Esophagus squamous epithelium (tissue), 5 donors: ENCODE measurements at places on chromosomes 11 and 22.

DNA sequence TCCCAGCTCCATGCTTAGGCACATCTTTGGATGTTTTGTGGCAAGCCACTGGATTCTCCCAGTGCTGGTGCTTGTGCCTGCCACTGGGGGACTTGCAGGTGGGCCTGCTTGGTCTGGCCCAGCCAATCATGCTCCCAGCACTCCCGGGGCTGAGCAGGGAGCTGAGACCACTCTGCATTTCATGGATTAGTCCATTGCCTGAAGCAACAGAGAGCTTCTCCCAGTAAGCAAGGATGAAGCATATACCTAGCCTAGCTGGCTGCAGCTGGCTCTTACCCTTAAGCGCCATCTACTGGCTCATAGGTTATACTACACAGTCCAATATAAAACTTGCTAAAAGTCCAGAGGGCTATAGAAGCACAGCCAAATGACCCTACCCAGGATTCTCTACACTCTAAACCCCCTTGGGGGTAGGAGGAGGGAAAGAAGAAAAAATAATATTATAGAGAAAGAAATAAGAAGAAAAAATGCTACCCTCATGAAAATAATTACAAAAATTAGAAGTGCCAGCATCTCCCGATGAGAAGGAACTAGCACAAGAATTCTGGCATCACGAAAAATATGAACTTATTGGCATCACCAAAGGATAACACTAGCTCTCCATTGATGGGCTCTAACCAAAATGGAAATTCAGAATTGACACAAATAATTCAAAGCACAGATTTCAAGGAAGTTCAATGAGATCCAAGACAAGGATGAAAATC, 275.3 kb downstream of the C11orf87 start:
- no peak for DNase-seq

GRCh38 chr11:116718955-116719501, 53.8 kb downstream of the BUD13 start:
- no peak for DNase-seq

GRCh38 chr11:88434333-88434976, 96.9 kb upstream of the CTSC start:
- DNase-seq: no peak

DNA sequence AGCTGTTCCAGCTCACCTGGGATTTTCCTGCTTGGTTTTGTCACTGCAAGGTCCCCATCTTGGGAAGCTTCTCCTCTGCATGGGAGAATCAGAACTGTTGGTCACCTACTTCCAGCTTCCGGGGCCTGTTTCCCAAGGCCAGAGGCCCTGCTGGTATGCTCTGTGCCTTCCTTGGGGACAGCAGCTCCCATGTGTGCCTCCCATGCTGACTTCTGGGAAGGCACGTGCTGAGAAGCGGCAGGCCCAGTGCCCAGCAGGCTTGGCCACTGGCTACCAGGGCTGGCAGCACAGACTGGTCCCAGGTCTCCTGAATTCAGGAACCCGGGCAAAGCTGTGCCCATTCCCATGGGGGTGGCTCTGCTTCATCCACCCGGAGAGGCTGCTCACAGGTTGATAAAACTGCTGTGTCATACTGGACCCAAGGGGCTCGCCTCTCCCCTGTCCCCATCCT, 33.8 kb downstream of the MYEOV start:
- DNase-seq: no peak

DNA sequence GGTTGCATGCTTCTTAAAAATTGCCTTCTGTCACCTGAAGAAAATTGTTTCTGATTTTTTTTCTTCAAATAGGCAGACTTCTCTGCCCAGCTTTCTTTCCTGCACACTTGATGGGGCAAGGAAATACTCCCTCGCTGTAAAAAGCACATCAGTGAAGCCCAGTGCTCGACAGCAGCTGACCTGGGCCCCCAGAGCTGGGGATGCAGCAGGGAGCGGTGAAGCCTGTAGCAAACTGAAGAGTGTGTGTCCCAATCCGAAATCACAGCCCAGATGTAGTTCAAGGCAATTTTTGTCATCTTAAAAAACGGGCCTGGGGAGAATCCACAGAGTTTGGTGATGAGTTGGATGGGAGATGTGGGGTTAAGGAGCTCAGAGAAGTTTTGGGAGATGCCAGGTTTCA, 27.0 kb upstream of the MPPED1 start:
- no peak for DNase-seq

GRCh38 chr11:106092446-106092845, 15.0 kb downstream of the AASDHPPT start:
- DNase-seq: no peak

- no peak for DNase-seq
These were observed 1.3 kb upstream of the NDUFV1 start for GRCh38 chr11:67605231-67606011.

DNA sequence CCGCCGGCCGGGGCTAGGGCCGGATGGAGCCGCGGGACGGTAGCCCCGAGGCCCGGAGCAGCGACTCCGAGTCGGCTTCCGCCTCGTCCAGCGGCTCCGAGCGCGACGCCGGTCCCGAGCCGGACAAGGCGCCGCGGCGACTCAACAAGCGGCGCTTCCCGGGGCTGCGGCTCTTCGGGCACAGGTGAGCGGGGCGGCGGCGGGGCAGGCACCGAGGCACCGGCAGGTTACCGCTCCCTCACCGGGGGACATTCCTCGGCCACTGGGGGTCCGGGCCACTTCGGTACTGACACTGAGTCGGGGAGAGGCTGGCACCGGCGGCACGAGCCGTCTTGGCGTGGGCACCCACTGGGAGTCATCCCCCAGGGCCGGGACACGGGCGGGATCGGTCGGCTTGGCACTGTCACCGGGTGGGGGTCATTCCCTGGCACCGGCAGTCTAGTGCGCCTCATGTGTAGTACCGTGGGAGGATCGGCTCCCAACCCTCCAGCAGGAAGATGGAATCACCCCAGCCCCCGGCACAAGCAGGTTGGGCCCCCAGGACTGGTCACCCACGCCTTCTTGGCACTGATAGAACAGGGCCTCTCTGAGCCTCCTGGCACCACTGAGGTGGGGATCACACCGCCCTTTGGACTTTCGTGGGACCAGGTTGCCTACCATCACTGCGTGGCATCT, 511 bp downstream of the DGKZ start:
- DNase-seq: no peak

DNA sequence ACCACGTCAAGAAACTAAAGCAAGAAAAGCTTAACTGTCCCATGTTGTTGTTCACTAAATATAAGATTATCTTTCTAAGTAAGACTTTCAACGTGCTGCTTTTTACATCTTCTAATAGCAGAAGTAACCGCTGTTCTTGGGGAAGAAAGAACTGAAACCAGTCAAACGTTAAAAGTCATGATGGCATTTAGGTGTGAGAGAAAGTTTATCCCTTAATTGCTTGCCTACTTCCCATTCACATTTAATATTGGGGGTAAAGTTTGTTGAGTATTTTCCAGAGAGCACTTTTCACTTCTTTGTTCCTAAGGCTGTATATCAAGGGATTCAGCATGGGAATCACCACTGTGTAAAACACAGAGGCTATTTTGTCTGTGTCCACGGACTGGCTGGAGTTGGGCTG, 970 bp downstream of the OR5B21 start:
- DNase-seq: no peak

GRCh38 chr22:33124471-33124870, 66.3 kb upstream of the SYN3 start:
- DNase-seq: no peak

DNA sequence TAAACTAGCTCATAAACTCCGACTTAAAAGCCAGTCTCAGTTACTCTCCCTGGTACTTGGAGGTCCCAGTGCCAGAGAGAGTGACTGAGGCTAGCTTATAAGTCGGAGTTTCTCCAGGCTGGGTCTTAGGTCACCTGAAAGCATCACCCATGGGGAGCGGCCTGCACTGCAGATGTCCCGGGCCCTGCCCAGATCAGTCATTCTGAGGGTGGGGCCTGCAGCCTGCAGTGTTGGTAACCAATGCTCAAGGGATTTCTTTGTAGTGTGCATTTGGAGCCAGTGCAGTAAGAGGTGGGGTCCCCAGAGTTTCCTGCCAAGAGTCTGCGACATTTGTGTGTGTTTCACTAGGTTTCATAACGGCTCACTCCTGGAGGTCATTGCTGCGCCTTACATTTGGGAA, 14.8 kb downstream of the TAB1 start:
- no peak for DNase-seq

DNA sequence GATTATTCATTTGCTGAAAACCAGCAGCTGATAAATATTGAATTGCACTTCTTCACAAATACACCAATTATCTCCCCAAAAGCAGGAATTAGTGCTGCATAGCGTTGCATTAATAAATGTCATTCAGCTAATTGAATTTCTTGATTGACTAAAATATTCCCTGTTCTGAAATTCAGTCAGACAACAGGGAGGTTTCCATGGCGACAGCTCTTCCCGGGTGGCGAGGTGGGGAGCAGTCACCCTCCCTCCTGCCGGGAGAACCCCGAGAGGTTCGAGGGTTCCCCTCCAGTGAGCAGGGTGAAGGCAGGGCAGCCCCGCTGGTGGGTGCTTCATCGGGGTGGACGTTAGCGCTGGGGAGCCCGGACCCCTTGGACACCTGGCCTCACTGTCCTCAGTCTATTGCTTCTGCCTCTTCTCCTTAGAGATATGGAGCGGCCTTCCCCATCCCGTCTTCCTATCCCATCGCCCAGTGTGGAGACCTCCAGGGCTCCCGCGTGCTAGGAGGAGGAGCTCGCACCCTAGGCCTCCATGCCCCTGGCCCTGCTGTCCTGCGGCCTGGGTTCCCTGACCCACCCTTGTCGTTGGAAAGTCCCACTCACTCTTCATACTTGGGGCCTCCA, 983.5 kb downstream of the BRD1 start:
- DNase-seq: no peak

GRCh38 chr11:103536335-103536722, 427.1 kb downstream of the DYNC2H1 start:
- no peak for DNase-seq

GRCh38 chr22:42389143-42389542, 43.1 kb downstream of the NFAM1 start:
- DNase-seq: no peak

DNA sequence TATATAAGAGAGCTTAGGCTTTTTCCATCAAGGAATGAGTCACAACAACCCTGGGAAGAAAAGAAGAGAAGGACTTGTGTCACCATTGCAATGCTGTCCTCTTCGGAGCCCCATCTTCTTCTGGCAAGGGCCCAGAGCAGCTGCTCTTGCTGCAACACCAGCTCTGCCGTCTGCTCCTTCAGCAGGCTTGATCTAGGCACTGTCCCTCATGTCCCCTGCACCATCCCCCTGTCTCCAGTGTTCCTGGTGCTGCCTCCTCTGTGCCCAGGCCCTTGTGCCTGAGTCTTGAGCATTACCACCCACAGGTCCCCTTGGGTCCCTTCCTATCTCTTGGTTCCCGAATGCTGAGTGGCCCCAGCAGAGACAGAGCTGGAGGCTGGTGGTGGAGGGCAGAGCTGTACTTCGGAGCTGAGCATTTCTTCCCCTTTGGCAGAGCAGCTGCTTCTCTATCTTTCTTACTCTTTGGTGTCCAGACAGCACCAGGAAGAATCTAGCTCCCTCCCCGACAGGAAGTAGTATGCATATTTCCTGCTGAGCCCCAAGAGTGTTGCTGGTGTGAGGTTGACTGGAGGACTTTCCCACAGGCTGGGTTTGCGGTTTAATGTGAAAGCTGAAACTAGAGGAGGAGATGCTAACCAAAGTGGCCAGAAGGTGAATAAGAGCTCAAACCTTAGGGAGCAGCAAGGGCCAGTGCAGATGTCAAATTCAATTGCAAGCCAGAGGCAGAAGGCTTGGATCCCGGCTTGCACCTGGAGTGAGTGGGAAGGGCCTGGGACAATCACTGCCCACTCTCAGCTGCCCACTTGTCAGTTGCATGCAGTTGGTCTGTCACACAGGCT, 27.8 kb downstream of the WEE1 start:
- DNase-seq: no peak
